ENCODE measurements at places on chromosomes 7 and 10.

DNA sequence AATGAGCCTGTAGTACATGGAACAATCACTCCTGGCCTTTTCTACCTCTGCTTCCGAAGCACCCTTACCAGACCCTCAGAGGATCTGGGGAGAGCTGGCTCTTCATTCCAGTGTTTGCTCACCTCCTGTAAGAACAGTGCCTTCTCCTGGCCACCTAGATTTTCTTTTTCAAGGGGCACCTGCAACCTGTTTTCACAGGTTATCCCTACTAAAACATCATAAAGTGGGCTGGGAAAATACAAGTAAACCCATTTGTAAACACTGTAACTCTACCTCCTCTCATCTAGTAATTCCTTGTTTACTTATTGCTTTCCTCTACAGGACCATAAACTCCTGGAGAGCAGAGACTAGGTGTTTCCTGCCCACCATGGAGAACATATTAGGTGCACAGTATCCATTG is 1.1 kb downstream of the PIK3AP1 start:
- no peak for DNase-seq

DNA sequence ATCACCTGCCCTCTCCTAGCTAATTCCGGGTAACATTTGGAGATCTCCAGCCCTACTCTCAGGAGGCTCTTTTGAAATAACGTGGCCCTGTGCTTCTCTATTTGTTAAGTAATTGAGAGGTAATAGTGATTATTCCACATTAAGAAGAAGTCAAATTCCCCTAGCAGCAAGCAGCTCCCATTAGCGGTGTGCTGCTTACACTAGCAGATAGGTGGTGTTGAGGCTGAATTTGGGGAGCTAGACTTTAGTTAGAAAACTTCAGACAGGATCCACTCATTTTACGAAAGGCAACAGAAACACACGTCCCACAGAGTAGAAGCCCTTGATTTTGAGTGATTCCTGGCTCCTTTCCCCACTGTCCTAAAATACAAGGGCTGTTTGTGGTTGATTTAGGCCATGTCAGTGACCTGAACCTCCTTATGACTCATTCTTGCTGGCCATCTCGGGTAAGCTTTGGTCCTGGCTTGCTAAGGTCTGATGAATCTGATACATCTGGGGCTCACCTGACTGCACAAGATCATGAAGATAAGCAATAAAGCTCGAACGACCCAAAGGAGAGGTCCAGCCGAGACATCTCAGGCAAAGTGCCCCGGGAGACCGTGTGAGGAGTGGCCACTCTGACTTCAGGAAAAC is 77.2 kb downstream of the FAM204A start:
- DNase-seq, result no peak

GRCh38 chr7:76047305-76047810 is 442 bp downstream of the STYXL1 start:
- DNase-seq, result no peak

GRCh38 chr7:152596824-152597223 is 79.1 kb downstream of the XRCC2 start:
- DNase-seq, result no peak

DNA sequence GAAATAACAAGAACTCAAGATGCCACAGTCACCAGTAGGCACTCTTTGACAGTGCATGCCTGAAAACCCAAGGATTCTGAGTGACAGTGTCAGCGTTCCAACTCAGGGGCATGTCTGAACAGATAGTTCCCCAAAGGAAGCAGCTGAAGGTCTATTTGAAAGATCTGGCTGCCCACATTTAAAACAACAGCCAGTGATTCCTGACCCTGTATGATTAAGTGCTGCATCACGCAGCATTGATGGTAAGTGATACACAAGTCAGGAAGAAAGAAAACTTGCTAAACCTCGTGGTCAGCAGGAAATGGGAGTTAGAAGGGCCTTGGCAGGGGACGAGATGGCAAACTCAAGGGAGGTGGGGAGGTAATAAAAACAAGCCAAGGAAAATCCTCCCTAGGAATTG is 1013.1 kb downstream of the TYW1 start:
- DNase-seq, result no peak

DNA sequence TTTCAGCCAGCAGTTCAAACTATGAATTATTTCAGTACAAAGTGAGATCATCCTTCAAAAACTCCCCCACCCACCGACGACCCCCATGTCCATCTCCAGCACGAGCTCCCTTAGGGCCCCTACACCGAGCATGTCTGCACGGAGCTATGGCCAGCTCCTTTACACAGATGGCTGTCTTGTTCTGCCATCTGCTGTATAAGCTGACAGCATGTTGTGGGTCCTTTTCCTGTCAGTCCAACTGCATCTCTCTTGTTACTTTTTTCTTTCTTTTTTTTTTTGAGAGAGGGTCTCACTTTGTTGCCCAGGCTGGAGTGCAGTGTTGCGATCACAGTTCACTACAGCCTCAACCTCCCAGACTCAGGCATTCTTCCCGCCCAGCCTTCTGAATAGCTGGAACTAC is 21.6 kb downstream of the NPC1L1 start:
- no peak for DNase-seq

DNA sequence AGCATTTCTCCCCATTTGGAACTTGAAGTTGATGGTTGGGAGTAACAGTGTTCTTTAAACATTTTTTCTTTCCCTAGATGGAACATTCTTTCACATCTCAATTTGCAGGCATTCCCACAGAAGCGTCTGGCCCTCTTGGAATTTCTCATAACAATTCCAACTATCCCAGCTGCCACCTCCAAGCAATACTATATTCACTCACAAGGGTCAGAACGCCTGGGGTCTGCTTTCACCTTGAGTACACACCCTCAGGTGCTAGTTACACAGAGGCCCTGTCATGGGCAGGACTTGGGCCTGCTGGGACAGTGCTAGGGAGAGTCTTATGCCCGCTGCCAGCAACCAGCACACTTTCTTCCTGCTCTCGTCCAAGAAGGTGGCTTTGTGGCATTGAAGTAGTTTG is 136.5 kb downstream of the JCAD start:
- DNase-seq, result peak; percentile 9

- DNase-seq, result no peak
These were observed 217.8 kb upstream of the FRMD4A start for GRCh38 chr10:14548474-14548873.

GRCh38 chr7:2684501-2684900 is 3.5 kb upstream of the AMZ1 start:
- no peak for DNase-seq

Measured in tongue (tissue), 3 donors.